Activated CD4-positive, alpha-beta T cell treated with anti-CD3 and anti-CD28 coated beads, Interleukin-2, amount 10 ng/mL, durations not matched to agents 7 days and 5 days (primary cell): ENCODE measurements at places on chromosomes 3 and 15. TPM values are rescaled to one million over a fixed set of nuclear protein-coding genes. Genes with fewer than 3 reads are reported as not detected.

Gene EPB42
- not detected for total RNA-seq

Gene SAMD7
- total RNA-seq: not detected

Gene CYP1A2
- not detected for total RNA-seq

Gene SAMMSON
- total RNA-seq: not detected

Gene CPLX3
- total RNA-seq: 0.12 TPM

Gene AAGAB
- 46.7 TPM for total RNA-seq

Gene KLHL18
- total RNA-seq: 21.4 TPM

Gene C15orf62
- total RNA-seq: 1.0 TPM

Gene KPNA1
- 48.8 TPM for total RNA-seq

Gene ISG20
- 236 TPM for total RNA-seq

Gene MASP1
- total RNA-seq: not detected

Gene PYDC2
- total RNA-seq: not detected

Gene SHC4
- total RNA-seq: 0.46 TPM
